ENCODE measurements at places on chromosomes 1 and 21.

- H3K4me3 ChIP-seq = peak overlapping the region; percentile 96
- no peaks in the 10 kb centered on the region for H3K27me3 ChIP-seq
- no peak for DNase-seq
- peaks cover 43% of the 10 kb centered on the region for H3K4me1 ChIP-seq
- no peaks in the 10 kb centered on the region for H3K36me3 ChIP-seq
Measured at GRCh38 chr1:150560011-150560438, 10.8 kb downstream of the ADAMTSL4 start.

DNA sequence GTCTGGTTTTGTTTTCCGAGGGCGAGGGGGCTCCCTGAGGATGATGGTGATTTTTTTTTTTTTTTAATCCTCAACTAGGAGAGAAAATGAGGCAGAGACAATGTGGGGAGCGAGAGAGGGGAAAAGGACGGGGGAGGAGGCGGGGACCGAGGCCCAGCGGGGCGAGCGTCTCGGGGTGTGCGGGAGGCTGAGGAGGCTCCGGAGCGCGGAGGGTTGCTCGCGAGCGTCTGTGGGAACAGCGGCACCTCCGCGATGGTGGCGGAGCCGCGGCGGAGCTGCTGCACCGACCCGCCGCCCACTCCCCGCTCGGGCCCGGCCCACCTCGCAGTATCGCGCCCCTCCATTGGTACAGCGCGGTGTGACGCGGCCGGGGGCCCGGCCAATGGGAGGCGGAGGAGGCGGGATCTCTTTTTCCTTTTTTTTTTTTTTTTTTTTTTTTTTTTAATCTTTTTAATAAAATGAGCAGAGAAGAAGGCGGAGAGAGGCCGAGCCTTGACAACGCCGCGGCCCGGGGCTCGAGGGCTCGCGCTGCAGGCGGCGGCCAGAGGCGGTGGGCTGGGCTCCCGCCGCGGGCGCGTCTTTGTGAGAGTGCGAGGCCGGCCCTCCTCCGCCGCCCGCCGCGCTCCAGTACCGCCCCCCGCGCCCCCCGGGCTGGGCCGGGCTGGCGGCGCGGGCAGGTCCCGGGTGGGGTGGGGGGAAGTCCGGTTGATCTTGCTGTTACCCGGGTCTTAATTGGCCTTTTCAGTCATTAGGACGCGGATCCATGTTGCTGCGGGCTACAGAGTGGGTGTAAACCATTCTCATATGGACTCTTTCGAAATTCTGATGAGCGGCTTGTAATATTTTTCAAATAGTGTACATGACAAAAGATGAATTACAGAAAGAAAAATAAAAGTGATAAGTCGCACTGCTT, at the start of gene RERE:
TSS of gene RERE (minus strand) at position 229 of the 913 bp plus-strand sequence.
- H3K4me1 ChIP-seq = peaks cover 47% of the 10 kb centered on the region
- H3K36me3 ChIP-seq = no peaks in the 10 kb centered on the region
- DNase-seq = peak; percentile 99
- peak within 1 kb of the TSS; percentile 95 for H3K4me3 ChIP-seq
- peak within 1 kb of the TSS; percentile 89 for H3K27ac ChIP-seq
- H3K27me3 ChIP-seq = no peaks in the 10 kb centered on the region

DNA sequence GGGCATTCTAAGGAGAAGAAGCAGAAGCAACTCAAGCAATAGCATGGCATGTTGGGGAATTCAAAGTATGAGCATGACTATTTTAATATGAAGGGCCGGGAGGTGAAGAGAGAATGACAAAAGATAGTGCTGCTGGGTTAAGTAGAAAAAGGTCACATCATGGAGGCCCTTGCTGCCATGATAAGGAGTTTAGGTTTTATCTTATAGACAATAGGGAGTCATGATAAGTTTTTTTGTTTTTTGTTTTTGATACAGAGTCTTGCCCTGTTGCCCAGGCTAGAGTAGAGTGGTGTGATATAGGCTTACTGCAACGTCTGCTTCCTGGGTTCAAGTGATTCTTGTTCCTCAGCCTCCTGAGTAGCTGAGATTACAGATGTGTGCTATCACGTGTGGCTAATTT, 3.1 kb downstream of the BNIPL start:
- no peak for DNase-seq
- H3K27me3 ChIP-seq = no peaks in the 10 kb centered on the region
- no peak overlapping the region for H3K27ac ChIP-seq
- peaks cover 5% of the 10 kb centered on the region for H3K4me1 ChIP-seq
- peaks cover 26% of the 10 kb centered on the region for H3K36me3 ChIP-seq
- H3K4me3 ChIP-seq = peak overlapping the region; percentile 2

DNA sequence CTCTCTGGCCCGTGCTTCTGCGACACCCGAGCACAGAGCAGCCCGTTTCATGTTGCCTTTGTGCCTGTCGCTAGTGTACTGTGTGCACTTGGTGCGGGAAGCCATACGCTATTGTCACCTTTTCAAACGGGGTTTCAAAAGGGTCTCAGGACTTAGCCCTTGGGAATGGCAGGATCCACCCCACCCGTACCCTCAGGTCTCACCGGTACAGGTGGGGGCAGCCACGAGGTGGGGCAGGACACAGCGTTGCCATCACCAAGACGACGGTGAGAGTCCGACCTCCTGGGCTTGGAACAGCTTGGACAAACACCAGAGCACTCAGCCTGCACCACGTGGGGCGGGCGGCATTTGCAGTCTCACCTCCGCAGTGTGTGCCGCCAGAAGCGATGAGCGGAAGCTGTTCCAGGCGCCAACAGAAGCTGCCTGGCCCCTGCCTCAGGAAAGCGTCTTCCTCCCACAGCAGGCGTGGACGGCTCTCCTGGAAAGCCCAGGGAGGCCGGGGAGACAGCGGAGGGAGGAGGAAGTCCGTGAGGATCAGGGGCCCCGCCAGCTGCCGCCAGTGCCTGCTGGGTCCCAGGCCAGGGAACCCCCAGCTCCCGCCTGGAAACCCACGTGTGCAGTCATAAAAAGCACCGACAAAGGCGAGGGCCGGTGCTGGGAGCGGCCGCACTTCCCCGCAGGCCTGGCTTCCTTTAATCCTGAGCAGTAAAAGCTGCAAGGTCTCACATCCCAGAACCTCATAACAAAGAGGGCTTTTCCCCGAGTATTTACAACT, 131.3 kb upstream of the ARHGEF16 start:
- no peaks in the 10 kb centered on the region for H3K36me3 ChIP-seq
- H3K27me3 ChIP-seq = peaks cover 3% of the 10 kb centered on the region
- DNase-seq = no peak

- H3K27ac ChIP-seq = no peak overlapping the region
- no peaks in the 10 kb centered on the region for H3K4me1 ChIP-seq
- peaks cover 12% of the 10 kb centered on the region for H3K27me3 ChIP-seq
- H3K36me3 ChIP-seq = no peaks in the 10 kb centered on the region
Measured at GRCh38 chr21:42591170-42591869, 62.1 kb upstream of the PDE9A start.

DNA sequence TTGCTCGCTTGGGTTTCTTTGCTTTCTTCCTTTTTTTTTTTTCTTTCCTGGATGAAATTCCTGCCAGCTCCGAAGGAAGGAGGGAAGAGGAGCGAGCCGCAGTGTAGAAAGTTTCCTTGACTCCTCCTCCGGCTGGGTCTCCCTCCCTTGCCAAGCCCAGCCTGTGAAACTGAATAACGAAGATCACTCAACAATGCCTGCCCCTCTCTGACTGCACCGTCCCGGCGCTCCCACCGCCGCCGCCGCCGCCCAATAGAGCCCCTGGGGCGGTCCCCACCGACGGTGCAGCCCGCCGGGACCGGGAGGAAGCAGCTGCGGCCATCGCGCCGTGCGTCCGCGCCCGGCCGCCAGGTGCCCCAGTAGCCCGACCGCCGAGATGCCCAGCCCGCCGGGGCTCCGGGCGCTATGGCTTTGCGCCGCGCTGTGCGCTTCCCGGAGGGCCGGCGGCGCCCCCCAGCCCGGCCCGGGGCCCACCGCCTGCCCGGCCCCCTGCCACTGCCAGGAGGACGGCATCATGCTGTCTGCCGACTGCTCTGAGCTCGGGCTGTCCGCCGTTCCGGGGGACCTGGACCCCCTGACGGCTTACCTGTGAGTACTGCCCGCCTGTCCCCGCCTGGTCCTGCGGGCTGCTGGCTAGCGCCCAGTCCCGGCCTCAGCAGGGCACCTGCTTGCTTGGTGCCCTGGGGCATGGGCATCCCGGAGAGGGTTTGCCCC, at the start of gene LGR6:
TSS of gene LGR6 (plus strand) at position 186 of the 714 bp plus-strand sequence. CDS start at position 377, 191 bp downstream.
- H3K4me1 ChIP-seq = no peaks in the 10 kb centered on the region
- no peak within 1 kb of the TSS for H3K27ac ChIP-seq
- no peak for DNase-seq
- peak within 1 kb of the TSS; percentile 84 for H3K4me3 ChIP-seq
- no peaks in the 10 kb centered on the region for H3K36me3 ChIP-seq

DNA sequence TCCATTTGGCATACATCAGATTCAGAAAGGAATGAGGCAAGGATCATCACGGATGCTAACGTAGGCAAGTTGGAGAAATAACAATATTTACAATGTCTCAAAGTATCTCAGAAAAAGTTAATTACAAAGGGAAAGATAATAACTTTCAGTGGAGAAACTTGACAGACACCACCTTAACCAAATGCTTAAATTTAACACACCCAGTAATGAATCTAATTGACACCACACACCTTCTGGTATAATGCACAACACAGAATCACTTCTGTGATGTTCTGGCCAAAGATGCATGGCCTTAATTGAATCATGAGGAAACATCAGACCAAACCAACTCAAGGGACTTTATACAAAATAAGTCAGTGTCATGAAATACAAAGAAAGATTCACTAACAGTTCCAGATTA, 23.1 kb downstream of the USP48 start:
- H3K27me3 ChIP-seq = no peaks in the 10 kb centered on the region
- no peak overlapping the region for H3K4me3 ChIP-seq
- no peak overlapping the region for H3K27ac ChIP-seq

- H3K4me3 ChIP-seq = no peak overlapping the region
- no peaks in the 10 kb centered on the region for H3K27me3 ChIP-seq
- no peak for DNase-seq
- H3K27ac ChIP-seq = no peak overlapping the region
- H3K4me1 ChIP-seq = no peaks in the 10 kb centered on the region
Measured at GRCh38 chr1:39322431-39322830, 117.9 kb downstream of the MACF1 start.

GRCh38 chr1:19735440-19736127, 64.1 kb downstream of the TMCO4 start:
- no peak overlapping the region for H3K4me3 ChIP-seq
- DNase-seq = no peak
- peaks cover 5% of the 10 kb centered on the region for H3K27me3 ChIP-seq
- H3K4me1 ChIP-seq = peaks cover 6% of the 10 kb centered on the region

All from type B pancreatic cell (in vitro differentiated cells).